ENCODE measurements at places on chromosomes 5 and 9. TPM values are rescaled to one million over a fixed set of nuclear protein-coding genes. Genes with fewer than 3 reads are reported as not detected.

DNA sequence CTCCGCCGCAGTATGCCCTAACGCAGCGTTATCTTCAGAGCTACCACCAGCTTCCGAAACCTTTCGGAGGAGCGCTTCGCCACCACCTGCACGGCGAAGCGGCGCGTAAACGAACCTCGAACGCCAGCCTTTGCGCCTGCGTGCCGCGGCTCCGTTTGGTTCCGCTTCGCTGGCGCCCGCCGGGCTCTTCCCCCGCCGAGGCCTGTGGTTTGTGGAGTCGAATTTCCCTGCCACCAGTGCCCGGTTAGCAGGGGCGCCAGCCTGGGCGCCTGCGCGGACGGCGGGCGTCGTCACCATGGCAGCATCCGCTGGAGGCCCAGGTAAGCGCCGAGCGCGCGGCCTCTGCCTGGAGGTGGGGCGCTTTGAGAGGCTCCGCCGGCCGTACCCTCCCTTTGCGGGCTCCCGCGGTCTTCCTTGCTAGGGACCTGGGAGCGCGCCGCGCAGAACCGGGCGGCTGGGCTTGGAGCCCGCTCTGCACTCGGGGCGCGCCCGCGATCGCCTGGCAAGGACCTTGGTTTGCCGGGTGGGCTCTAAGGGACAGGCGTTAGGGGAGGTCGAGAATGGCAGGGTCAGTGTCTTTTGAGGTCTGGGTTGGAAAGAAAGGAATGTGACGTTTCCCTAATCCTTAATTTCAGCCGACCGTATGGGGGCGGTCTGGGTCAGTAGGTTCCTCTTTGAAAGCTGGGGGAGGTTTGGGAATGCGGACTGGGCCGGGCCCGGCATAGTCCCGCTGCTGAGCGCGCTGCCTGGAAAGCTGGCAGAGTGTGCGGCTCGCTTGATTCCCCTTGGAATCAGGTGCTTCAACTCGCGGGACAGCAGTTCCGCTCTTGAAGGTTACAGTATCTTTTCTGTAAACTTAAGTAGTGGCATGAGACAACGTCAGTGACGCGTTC lies at the start of gene FAM151B:
Gene FAM151B (plus strand): TSS at position 272 of the 893 bp plus-strand sequence. CDS start 24 bp downstream, at position 296.
- peak; percentile 71 for DNase-seq

- DNase-seq = no peak
These were observed 5.6 kb upstream of the PPP2R2B start for GRCh38 chr5:146884066-146884626.

- no peak for DNase-seq
These were observed 3.2 kb downstream of the AGTPBP1 start for GRCh38 chr9:85738509-85738908.

DNA sequence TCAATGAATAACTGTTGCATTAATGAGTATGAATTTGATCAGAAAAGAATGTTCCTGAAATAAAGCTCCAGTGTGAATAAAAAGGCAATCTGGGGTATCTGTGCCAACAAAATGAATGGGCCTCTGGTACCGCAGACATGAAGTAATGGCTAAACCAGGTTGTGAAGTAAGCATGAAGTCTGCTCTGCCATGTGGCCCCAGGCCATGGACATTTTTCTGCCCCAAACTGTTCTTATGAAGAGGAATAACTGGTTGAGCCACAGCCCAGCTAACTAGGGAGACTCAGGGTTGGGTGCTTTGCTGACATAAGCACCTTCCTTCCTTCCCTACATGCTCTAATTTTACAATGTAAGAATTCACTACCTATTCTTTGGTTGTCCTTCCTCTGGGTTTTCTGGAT lies 147.4 kb upstream of the LRRTM2 start:
- no peak for DNase-seq

DNA sequence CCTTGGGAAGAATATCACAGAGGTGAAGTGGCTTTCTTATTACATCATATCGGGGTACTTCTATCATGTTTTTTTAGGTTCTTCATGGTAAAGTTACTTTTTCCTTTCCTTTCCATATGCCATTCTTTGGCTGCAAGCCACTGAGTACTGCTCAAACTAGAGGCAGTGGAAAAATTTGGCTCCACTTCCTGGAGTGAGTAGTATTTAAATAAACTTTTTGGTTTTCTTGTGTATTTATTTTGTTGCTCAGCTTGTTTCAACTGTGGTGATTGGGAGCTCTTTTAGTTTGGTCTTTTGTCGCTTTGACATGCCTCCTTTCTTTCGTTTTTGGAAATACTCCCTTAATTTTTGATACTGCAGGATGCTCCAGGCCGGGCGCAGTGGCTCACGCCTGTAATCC lies 69.8 kb downstream of the WDR70 start:
- DNase-seq = no peak

GRCh38 chr5:116225281-116225922 lies 140.6 kb downstream of the COMMD10 start:
- DNase-seq = no peak

GRCh38 chr5:169831331-169831730 lies 149.0 kb downstream of the INSYN2B start:
- DNase-seq = no peak

GRCh38 chr5:179730356-179730755 lies 2.3 kb upstream of the MAML1 start:
- no peak for DNase-seq

DNA sequence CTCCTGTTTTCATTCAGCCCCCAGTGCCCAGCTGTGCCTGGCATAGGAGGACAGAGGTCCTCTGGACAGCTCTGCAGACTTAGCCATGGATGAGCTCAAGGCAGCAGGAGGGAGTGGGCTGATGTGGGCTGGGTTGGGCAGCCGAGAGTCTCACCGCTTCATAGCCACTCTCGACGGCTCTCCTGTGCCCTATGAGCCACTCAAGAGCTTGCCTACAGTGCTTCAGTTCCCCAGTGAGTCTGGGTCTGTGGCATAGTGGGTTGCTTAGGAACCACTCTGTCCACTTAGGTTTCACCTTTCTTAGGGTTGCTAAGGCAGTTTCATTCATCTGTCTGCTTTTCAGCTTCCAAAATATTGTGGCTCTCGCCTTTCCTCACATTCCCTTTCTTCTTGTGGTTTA lies 296.8 kb downstream of the ICE1 start:
- no peak for DNase-seq

Gene PCDHGC5
- total RNA-seq = not detected

Data from activated CD4-positive, alpha-beta memory T cell treated with anti-CD3 and anti-CD28 coated beads, Interleukin-2, amount 10 ng/mL, durations not matched to agents 7 days and 5 days (primary cell).